CD14-positive monocyte (primary cell): ENCODE measurements at places on chromosomes 5 and 9. TPM values are rescaled to one million over a fixed set of nuclear protein-coding genes. Genes with fewer than 3 reads are reported as not detected.

The PCDHGB1 gene
- polyA plus RNA-seq = not detected

The ITGA2 gene
- 0.01 TPM in 1 of 2 replicates, not detected in the other for polyA plus RNA-seq

The IER5L gene
- 0.36 TPM for polyA plus RNA-seq

The RLN1 gene
- not detected in 2 replicates for polyA plus RNA-seq

The GABRA1 gene
- polyA plus RNA-seq = not detected

The LIFR gene
- polyA plus RNA-seq = not detected in 2 replicates

The SHC3 gene
- not detected for polyA plus RNA-seq

The IL13 gene
- not detected for polyA plus RNA-seq

The TMEM8B gene
- polyA plus RNA-seq = 11.1 and 11.6 TPM in 2 replicates

The GLDC gene
- not detected for polyA plus RNA-seq

The OR13C2 gene
- polyA plus RNA-seq = not detected in 2 replicates

The CDK9 gene
- polyA plus RNA-seq = 134 and 139 TPM in 2 replicates

The CDO1 gene
- not detected for polyA plus RNA-seq

The GPR150 gene
- not detected in 2 replicates for polyA plus RNA-seq

The C5orf34 gene
- 0.22 and 0.59 TPM in 2 replicates for polyA plus RNA-seq

The TAF1L gene
- not detected for polyA plus RNA-seq

The OBP2B gene
- not detected for polyA plus RNA-seq

The SLC34A1 gene
- polyA plus RNA-seq = not detected

The INSL4 gene
- not detected for polyA plus RNA-seq

The SLC6A3 gene
- polyA plus RNA-seq = not detected in 2 replicates

The VDAC1 gene
- 107 TPM for polyA plus RNA-seq

The DNLZ gene
- 20.5 TPM for polyA plus RNA-seq

The RICTOR gene
- 2.4 and 12.8 TPM in 2 replicates for polyA plus RNA-seq

The EFCAB9 gene
- polyA plus RNA-seq = not detected

The PHPT1 gene
- polyA plus RNA-seq = 163 TPM

The SEMA6A gene
- polyA plus RNA-seq = not detected

The RETREG1 gene
- 6.4 TPM for polyA plus RNA-seq

The NR4A3 gene
- polyA plus RNA-seq = 0.92 TPM

The C5orf46 gene
- not detected for polyA plus RNA-seq

The C9orf153 gene
- polyA plus RNA-seq = not detected

The ASB6 gene
- 21.1 and 22.6 TPM in 2 replicates for polyA plus RNA-seq

The FBN2 gene
- polyA plus RNA-seq = 11.2 and 19.3 TPM in 2 replicates

The SLC34A3 gene
- not detected in 2 replicates for polyA plus RNA-seq

The AIF1L gene
- not detected for polyA plus RNA-seq

The TRIO gene
- polyA plus RNA-seq = 1.7 TPM

The LYSMD3 gene
- polyA plus RNA-seq = 12.1 TPM

The ZNF618 gene
- 0.53 TPM for polyA plus RNA-seq

The MAMDC2 gene
- polyA plus RNA-seq = 0.09 TPM

The PTGR1 gene
- polyA plus RNA-seq = 1.1 TPM

The SV2C gene
- 0.02 TPM for polyA plus RNA-seq

The CNTFR gene
- polyA plus RNA-seq = not detected

The FANCG gene
- polyA plus RNA-seq = 2.0 TPM

The ADAMTSL1 gene
- not detected for polyA plus RNA-seq

The OMD gene
- not detected for polyA plus RNA-seq

The DROSHA gene
- polyA plus RNA-seq = 2.2 TPM

The NFIB gene
- polyA plus RNA-seq = not detected
